ENCODE measurements at places on chromosomes 5 and 9.

DNA sequence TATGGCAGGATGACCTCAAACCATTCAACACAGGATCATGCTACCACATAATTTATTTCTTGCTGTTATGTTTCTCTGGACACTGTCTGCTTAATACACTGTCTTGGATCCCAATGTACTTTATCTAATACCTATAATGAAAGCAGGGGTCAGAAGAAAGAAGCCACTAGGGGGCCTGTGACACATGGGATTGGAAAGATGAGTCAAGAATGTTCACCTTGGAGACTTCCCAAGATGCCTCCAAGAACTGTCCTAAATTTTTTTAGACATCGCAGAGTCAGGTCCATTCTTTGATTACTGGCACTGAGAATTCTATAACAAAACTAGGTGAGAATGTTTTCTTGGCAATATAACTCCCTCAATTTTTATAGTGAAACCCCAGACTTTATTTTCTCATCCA is 305.8 kb upstream of the SMARCA2 start:
- DNase-seq, result no peak

- DNase-seq, result no peak
These were observed 87.6 kb downstream of the ERP44 start for GRCh38 chr9:100011062-100011681.

GRCh38 chr5:38621840-38622437 is 65.5 kb upstream of the LIFR start:
- no peak for DNase-seq

- no peak for DNase-seq
These were observed 110.1 kb downstream of the SLIT3 start for GRCh38 chr5:169190849-169191248.

DNA sequence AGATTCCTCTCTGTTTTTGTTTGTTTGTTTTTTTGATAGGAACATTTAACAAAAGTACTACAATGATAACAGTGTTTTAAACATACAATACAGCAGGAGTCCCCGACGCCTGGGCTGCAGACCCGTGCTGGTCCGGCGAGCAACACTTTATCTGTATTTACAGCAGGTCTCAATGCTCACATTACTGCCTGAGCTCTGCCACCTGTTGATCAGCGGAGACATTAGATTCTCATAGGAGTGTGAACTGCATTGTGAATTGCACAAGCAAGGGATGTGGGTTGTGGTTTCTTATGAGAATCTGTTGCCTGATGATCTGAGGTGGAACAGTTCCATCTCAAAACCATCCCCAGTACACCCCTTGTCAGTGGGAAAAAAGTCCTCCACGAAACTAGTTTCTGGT is 1068.5 kb upstream of the CDH10 start:
- DNase-seq, result no peak

- DNase-seq, result no peak
These were observed 40.2 kb upstream of the TMED7 start for GRCh38 chr5:115666023-115666422.

- DNase-seq, result no peak
These were observed 1.4 kb upstream of the PTTG1 start for GRCh38 chr5:160420331-160420610.

DNA sequence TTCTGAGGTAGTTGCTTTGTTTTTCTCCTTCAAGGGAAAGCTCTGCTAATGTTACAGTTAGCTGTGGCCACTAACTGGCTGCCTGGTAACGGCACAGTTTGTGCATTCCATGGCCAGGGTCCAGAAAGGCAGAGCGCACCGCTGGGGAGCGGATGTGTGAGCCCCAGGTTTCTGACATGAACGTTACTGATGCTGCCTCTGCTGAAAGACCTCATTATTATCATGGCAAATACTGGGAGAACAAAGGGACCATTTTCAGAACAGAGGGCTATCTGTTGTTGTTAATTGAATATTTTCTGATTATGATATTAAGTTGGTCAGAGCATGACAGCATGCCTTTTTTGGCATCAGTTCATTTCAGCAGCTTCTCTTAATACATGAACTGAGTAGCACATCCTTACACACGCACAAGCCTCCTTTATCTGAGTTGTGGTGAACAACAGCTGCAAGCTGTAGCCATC is 134.1 kb downstream of the NUDT12 start:
- no peak for DNase-seq

DNA sequence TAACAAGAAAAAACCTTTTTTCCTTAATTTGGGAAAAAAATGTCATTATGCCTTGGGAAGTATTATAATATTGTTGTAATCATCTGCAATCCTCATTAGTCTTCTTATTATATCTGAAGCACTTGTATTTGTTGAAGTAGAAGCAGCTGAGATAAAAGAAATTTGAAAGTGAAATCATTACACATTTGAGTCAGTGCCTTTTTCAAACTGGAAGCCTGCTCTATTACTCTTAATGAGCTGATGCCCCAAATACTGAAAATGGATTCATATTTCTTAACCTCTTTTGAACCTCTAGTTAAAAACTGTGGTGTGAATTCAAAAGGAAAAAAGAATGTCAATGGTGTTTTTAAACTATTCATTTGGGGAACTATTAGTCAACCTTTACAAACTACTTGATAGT is 1027.7 kb downstream of the NR2F1-AS1 start:
- DNase-seq, result no peak

DNA sequence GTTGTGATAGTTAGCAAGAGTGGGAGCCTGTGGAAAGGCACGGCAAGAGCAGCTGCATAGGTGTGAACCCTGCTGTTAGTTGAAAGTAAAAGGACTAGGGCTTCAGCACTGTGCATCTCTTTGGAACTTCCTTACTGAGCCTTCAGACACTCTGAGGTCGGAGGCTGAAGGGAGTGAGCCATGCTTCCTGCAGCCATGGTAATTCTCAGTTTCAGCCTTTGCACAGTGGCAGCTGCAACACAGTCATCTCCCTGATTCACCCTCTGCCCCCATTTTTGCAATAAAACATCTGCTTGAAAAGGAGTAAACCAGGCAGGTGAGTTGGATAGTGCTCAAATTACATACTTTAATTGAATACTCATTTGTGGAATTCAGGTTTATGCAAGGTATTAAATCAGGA is 6.5 kb upstream of the TLE4 start:
- no peak for DNase-seq

- DNase-seq, result no peak
These were observed 88.6 kb upstream of the MYO10 start for GRCh38 chr5:17024686-17025180.

GRCh38 chr9:10008101-10008799 is 604.6 kb downstream of the PTPRD start:
- DNase-seq, result no peak

GRCh38 chr5:9169557-9169902 is 376.3 kb downstream of the SEMA5A start:
- no peak for DNase-seq

GRCh38 chr9:77949751-77950436 is 81.7 kb downstream of the GNAQ start:
- DNase-seq, result no peak

GRCh38 chr5:61450493-61451279 is 118.6 kb downstream of the ZSWIM6 start:
- DNase-seq, result no peak

Data from T-helper 2 cell treated with Interferon-gamma antibody and Interleukin-4, amounts not matched to agents 5 μg/mL and 100 μg/mL, for 36 hours (primary cell).